ENCODE measurements at places on chromosomes 5 and 9.

GRCh38 chr5:121833617-121834016 lies 18.1 kb upstream of the FTMT start:
- DNase-seq: no peak

DNA sequence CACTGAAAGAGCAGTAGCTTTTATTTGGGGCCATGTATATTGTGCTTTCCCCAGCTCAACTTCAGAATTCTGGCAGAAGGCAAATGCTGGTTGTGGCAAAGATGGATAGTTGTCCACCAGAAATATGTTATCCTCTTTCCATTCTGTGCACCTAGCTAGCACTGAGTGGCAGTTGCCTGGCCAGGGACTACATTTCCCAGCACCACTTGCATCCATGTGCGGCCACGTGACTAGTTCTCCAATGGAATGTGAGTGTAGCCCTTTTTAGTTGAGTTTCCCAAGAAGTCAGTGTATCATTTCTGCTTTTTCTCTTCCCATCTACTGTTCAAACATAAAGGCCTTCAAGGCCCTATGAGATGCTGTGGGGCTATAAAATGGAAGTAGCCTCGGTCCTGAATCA lies 354.0 kb upstream of the CLINT1 start:
- no peak for DNase-seq

DNA sequence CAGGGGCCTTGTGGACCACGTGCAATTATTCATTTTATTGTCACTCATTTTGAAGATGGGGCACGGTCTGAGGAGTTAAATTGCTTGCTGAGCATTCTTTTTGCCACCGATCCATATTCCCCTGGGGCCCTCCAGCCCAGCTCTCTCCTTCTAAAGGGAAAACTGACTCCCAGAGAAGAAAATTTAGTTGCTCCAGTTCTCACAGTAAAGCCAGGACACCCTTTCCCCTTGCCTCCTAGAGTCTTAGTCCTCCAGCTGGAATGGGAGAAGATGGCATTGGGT lies 1.0 kb upstream of the PANK3 start:
- no peak for DNase-seq

GRCh38 chr9:3398232-3398648 lies 127.6 kb downstream of the RFX3 start:
- DNase-seq: no peak

- DNase-seq: no peak
These were observed 51.4 kb downstream of the ROR2 start for GRCh38 chr9:91898451-91899218.

- DNase-seq: no peak
These were observed 28.8 kb upstream of the TJP2 start for GRCh38 chr9:69145144-69145715.

All from AG04449 (cell line).